WTC11 (cell line): ENCODE measurements at places on chromosomes 4 and X. TPM values are rescaled to one million over a fixed set of nuclear protein-coding genes. Genes with fewer than 3 reads are reported as not detected.

- H3K4me1 ChIP-seq = peaks cover 21% of the 10 kb centered on the region
- H3K27me3 ChIP-seq = no peaks in the 10 kb centered on the region
- H3K27ac ChIP-seq = no peak overlapping the region
- DNase-seq = no peak
Measured at GRCh38 chr4:175562542-175562941, 249.5 kb downstream of the GPM6A start.

Gene BCORL1
- 9.3 to 12.0 TPM (median 9.6 TPM) in 3 replicates for total RNA-seq

DNA sequence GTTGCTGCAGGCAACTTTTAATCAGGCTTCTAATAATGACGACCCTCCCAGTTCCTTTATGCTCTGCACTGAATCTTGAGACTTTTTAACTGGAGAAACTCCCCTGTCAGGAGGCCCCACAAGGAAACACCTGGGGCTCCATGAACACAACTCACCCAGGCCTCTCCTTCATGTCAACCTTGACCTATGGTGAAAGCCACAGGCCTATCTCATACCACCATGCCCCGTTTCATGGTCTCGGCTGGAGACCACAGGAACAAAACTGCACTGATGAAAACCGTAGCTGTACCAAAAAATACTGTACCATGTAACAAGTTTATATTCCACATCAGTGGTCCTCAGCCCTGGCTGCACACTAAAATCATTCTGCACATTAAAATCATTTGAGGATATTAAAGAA, 57.0 kb downstream of the ZNF827 start:
- H3K27me3 ChIP-seq = no peaks in the 10 kb centered on the region
- peaks cover 69% of the 10 kb centered on the region for H3K4me1 ChIP-seq
- peak overlapping the region; percentile 69 for H3K27ac ChIP-seq
- H3K4me3 ChIP-seq = no peak overlapping the region
- no peak for DNase-seq

GRCh38 chr4:35739308-35739707, 505.0 kb downstream of the ARAP2 start:
- no peak for DNase-seq
- no peak overlapping the region for H3K27ac ChIP-seq
- H3K4me3 ChIP-seq = no peak overlapping the region

Gene C4orf51
- 7.8 to 15.4 TPM (median 8.6 TPM) in 3 replicates for total RNA-seq
